ENCODE measurements at places on chromosomes 16 and 17.
A peak's percentile ranks its signal among the peaks of the same experiment; 100 is the strongest.

DNA sequence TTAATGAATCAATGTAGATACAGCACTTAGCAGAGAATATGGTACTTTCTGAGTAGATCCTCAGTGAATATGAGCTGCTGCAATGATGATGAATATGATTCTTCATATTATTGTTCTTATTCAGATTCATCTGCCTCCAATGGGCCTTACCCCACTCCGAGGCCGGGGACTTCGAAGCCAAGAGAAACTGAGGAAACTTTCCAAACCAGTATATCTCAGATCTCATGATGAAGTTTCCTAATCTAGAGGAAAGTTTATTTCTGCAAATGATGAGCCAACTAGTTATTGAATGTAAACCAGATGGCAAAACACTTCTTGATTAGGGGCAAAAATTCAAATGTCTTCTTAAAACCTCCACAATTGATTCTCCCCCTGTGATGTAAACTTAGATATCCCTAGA, 23.3 kb downstream of the LYRM1 start:
- DNase-seq: no peak

DNA sequence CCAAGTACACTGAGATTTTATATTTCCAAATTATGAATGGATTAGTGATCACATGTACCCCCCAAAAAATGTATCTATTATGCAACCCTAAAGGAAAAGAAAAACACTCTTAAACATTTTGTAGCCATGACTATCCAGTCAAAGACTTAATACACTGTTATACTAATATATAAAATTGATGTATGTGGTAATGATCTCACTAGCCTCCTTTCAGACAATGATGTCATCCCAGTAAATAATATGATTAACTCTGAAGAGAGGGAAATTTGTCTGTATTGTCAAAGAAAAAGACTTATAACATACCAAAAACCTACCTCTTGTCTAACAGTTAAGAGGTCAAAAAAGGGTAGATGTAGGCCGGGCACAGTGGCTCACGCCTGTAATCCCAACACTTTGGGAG, 80.7 kb downstream of the USP32 start:
- no peak for DNase-seq

GRCh38 chr17:67452681-67453554, 75.8 kb downstream of the PITPNC1 start:
- no peak for DNase-seq

GRCh38 chr17:81482673-81483072, 29.9 kb downstream of the ACTG1 start:
- no peak for DNase-seq

GRCh38 chr16:82059983-82060421, 24.9 kb downstream of the HSD17B2 start:
- DNase-seq: no peak

DNA sequence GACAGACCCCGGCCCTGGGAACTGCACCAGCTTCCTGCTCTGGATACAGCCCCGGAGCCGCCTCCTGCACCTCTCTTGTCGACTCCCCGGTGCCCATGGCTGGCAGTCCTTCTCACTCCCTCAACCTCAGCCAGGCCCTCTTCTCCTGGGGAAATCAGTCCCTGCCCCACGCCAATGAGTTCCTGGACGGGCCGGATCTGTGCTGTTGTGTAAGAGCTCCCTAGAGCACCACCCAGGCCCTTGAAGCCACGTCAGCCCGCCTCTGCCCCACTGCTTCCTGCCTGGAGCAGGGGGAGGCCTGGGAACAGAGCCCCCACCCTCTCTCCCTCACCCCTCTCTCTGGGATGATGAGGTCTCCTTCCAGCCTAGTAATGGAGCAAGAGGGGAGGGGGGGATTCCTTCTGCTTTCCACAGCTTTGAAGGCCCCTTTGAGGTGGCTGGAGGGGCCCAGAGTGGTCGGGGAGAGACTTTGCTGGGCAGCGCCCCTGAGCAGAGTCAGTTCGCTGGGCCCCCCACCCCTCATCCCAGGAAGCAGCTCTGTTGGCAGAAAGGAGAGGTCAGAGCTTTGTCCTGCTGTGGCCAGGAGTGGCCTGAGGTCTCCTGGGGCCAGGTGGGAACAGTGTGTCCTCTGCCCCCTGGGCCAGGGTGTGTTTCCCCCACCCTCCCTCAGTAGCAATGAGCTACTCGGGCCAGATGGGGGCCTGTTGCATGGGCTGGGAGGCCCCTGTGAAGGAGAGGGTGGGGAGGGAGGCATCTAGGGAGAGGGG, 3.8 kb downstream of the PRR29 start:
- DNase-seq: no peak

DNA sequence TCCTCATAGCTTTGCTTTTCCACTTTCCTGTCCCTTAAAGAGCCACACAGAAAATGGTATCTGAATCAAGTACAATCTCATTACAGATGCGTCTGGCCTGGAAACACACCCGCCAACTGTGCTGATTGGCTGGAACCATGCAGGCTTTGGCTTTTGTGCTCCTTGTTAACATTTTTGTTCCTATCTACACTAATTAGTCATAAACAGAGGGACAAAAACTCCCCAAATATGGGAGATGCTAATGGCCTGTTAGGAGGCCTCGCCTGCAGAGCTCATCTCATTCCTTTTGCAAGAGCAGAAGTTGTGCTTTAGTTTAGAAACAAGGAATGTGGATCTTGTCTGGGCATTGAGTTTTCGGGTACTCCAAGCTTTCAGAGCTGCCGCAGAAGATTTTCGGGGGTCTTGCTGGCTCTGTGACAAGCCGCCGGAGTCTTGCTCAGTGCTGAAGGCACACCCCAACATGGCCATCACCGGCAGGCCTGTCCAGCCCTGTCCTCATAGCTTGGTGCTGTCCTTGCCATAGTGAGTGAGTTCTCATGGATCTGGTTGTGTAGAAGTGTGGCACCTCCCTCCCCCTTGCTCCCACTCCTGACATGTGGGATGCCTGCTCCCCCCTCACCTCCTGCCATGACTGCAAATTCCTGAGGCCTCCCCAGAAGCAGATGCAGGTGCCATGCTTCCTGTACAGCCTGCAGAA, 69.8 kb downstream of the METRNL start:
- DNase-seq: no peak

DNA sequence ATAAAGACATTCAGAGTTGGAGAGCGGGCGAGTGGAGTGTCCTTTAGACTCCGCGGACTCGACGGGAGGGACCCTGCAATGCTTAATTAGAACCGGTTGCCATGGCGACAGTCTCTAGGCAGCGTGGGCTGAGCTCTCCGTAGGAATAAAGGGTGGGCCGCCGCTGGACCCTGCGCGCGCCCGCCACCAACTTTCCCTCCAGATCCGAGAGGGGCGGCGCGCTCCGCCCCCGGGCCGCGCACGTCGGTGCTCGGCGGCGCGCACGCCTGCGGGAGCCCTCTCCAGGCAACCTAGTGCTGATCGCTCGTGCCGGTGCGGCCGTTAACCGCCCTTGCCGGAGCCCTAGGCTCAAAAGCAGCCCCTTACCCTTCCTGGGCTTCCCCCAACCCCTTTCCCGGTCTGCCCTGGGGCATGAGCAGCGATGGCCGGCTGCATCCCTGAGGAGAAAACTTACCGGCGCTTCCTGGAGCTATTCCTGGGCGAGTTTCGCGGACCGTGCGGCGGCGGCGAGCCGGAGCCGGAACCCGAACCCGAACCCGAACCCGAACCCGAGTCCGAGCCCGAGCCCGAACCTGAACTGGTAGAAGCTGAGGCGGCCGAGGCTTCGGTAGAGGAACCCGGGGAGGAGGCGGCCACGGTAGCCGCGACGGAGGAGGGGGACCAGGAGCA, at the start of gene PPM1E:
PPM1E (plus strand) TSS at position 278 of the 669 bp plus-strand sequence.
- peak; percentile 42 for DNase-seq

- no peak for DNase-seq
These were observed 65.3 kb downstream of the SLC39A11 start for GRCh38 chr17:73027130-73027741.

DNA sequence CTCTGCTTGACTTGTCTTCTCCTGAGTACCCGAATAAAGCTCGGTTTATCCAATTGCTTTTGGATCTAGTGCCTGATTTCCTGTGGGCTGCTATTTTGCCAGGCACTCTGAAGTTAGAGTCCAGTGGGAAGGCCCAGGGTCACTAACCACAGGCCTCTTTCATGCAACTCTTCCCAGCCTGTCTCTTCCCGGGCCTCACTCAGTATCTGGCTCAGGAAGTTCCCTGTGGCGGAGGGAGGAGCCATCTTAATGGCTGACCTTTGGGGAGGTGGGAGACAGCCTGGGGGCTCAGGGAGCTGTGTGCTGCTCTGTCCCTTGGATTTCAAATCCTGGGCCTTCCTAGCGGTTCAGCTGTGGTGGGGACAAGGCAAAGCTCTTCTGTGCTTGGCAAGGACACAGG, 328.5 kb downstream of the SLC39A11 start:
- no peak for DNase-seq

DNA sequence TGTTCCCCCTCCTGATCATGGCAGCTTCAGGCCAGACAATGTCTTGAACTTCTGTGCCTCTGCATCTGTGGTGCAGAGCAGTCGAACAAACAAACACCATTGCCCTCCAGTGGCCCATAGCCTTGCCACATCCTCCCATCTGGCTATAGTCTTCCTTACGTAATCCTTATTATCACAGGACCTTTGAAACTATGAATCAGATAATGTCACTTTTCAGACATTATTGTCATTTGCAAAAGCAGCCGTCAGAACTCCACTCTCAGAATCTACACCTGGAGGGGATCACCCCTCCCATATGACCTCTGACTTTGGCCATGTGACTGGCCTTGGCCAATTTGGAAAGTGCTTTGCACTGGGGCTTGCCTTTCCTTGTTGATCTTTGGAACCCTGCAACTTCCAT, 387.3 kb downstream of the MAF start:
- DNase-seq: no peak

DNA sequence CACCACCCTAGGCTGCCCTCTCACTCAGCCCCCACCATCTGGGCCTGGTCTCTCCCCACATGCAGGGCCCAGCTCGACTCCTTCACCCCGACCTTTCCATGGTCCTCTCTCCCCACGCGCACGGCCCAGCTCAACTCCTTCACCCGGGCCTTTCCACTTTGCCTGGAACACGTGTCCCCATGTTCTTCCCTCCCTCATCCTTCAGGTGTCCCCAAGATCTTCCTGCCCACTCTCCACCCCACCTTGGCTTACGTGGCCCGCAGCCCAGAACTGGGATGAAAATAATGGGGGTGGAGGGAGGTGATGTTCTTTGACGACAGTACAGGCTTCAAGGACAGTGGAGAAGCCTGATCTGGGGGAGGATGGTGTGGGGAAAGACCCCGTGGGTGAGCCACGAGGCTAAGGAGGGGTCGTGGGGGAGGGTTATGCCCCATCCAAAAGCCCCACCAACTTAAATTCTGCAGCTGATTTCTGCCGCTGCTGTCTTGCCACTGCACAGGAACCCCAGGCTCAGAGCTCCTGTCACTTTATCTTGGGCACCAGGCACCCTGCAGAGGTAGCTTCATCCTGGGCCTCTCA, 9.9 kb upstream of the MEAK7 start:
- no peak for DNase-seq

DNA sequence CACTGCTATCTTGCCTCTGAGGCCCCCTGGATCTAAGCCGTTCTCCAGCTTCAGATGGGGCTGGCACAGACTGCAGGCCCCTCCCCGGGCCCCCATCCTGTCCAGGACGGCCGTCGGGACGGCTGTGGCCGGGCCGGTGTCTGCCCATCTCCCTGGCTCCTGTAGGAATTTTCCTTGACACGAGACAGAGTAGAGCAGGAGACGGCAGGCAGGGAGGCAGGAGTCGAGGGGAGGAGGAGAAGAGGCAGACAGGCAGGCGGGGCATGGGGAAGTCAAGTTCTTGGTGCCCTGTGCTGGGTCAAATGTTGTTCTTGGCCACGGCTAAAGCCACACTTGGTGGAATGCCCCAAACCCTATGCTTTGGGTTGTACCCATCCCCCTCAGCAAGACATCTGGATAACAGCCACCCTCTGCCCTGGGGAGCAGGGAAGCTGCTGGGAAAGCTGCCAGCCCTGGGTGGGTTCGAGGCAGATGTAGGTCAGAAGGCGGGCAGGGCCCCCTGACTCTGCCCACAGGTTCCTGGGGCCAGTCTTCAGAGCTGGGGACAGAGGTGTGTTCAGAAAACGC, 4.0 kb downstream of the C1QTNF1 start:
- DNase-seq: no peak

- DNase-seq: peak; percentile 67
These were observed 701 bp downstream of the JMJD6 start for GRCh38 chr17:76725580-76726230.

DNA sequence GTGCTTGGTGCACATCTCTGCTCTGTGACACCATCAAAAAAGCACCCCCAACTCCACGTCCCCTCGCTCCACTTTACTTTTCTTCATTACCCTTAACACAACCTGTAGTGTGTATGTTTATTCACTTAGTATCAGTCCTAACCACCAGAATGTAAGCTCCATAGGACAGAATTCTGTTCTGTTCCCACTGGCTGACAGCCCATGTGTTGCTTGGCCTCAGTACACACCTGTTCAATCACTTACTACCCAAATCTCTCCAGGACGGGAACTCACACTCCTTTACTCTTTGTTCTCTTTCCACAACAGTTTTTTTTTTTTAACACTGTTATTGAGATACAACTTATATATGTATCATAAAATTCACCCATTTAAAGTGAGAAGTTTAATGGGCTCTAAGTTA, 119.6 kb downstream of the MAF start:
- no peak for DNase-seq

GRCh38 chr16:14475370-14476139, 154.5 kb downstream of the PARN start:
- no peak for DNase-seq

DNA sequence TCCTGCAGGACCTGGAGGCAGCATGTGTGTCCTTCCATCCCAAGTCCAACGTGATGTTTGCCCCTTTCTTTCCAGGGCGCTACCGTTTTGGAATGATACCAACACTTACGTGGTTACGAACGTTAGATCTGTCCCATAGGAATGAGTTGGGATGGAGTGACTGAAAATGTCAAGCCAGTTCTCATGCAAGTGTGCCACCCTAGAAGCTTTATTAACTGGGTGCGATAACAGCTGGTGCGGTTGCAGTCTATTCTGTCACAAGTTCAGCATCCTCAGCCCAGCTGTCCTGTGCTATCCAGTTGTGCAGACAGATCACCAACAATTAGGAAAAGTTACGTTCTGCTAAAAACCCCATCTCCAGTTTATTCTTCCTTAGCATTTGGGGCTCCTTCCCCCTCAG, 52.5 kb downstream of the BANP start:
- no peak for DNase-seq

DNA sequence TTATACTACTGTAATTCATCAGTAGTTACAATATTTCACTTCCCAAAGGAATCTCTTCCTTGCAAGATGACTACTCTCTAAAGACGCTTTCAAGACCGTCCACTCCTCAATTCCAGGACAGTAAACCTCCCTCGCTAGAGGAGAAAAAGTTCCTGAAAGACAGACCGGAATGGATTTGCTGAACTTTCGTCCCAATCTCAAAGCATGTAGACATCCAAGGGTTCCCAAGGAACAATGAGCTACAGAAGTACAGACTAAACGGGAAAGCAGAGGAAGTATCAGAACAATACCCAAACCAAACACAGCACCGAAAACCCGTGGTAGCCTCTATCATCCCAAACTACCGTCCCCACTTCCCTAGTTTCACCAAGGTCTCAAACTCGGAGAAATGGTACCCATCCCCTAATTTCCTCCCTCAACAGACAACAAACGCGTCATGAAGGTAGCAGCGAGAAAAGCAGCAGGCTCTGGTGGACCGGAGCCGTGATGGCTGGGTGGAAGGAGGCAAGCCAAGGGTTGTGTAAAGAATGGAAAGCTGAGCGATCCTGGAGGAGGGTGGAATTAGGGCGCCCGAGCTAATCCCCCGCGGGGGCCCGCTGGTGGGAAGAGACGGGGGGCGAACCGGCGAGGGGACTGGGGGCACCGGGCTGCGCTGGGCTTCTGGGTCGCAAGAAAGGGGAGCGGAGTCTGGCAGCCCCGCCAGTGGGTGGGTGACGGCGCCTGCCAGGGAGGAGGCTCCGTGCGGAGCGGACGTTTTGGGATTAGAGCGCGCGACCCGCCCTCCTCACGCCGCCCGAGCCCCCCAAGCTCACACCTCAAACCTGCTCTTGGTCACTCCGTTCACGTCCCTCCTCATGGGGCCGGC, 647 bp downstream of the FBXL20 start:
- no peak for DNase-seq
